NK-92 treated with Interleukin-12 subunit alpha and Interleukin-12 subunit beta, amount 100 ng/mL, for 24 hours (cell line): ENCODE measurements at places on chromosomes 16 and 17.

- DNase-seq = no peak
Measured at GRCh38 chr16:12059216-12059769, 82.8 kb downstream of the SNX29 start.

DNA sequence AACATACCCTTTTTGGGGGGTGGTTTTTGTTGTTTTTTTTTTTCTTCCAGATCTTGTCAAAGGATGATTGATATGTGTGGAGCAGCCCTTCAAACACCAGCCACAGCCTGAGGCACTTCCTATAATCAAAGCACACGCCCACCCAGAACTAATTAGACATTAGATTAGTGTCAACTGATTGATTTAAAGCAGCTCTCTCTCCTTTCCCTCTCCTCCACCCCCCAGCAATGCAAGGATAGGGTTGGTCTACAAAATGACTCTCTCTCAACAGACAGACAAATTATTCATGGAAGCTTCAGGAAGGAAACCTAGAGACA lies 250.3 kb upstream of the SOX9 start:
- DNase-seq = no peak

- no peak for DNase-seq
Measured at GRCh38 chr16:24535827-24536226, 3.5 kb upstream of the RBBP6 start.

GRCh38 chr16:71707199-71707598 lies 17.3 kb downstream of the PHLPP2 start:
- no peak for DNase-seq

DNA sequence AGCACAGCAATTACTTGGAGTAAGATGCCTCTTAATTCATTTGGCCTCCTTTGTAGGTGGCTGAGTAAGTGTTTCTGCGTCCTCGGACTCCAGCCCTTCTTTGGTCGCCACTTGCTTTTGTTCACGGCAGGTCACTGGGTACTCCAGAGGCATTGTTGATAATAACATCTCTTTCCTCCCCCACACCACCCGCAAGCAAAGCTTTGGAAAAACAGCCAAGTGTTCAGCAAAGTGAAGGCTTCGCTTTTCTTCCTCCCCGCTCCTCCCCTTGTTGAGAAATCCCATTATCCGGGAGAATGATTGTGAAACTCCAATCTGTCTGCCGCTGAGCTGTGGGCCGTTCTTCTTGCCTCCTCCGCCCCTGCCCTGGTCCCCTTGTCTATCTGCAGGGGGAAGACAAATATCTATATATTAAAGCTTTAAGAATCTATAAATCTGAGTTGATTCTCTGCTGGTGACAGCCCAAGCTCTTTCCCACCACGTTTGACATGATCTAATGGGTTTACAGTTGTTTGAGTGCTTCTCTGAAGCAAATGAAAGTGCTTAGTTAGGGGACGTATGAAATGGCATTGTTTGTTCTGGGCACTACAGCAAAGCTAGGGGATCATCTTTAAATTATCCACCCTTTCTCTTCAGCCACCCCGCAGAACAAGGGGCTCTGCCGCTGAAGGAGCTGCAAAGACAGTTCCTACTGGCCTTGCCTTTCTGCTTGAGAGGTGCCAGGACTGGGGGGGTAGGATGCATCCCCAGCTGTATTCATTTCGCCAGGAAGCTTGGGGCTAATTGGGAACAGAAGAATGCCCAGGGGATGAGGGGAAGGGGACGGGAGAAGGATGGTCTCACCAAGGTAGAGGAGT lies 167.1 kb downstream of the CCDC182 start:
- DNase-seq = no peak

DNA sequence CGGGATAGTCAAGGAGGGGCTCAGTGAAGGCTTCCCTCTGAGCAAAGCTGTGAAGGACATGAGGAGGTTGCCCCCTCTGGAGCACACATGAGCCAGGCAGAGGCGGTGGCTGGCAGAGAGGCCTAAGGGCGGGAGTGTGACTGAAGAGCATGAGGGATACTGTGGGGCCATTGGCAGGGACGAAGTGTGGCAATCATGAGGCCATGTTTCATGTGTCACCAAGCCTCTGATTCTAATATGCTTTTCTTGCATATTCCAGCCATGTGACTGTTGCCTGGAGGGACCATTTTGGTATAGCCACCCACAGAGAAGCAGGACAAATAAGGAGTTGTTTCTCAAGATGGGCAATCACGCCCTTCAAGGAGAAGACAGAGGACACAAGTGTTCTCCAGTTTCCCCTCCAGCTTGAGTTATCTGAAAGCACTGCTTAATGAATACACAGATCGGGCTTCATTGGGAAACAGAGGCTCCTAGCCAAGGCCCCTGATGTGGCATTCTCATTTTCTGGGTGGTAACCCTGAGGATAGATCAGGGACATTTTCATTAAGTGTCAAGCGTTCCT lies 68.0 kb downstream of the AKAP1 start:
- DNase-seq = no peak

DNA sequence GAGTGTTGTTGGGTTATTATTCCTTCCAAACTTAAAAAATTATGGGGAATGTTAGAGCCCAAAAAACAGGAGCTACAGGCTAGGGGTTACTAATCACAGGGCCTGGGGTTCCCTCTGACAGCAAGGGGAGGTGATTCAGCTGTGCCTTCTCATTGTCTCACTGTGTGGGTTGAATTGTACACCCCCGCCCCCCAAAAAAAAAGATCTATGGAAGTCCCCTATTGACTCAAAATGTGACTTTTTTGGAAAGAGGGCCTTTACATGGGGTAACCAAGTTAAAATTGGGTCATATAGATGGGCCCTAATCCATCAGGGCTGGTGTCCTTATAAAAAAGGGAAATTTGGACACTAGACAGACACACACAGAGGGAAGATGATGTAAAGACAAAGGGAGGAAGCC lies 190.2 kb downstream of the SOX9 start:
- no peak for DNase-seq

GRCh38 chr17:31309556-31309955 lies 4.3 kb downstream of the EVI2B start:
- no peak for DNase-seq

- DNase-seq = no peak
Measured at GRCh38 chr16:87161822-87162676, 155.1 kb downstream of the C16orf95 start.

DNA sequence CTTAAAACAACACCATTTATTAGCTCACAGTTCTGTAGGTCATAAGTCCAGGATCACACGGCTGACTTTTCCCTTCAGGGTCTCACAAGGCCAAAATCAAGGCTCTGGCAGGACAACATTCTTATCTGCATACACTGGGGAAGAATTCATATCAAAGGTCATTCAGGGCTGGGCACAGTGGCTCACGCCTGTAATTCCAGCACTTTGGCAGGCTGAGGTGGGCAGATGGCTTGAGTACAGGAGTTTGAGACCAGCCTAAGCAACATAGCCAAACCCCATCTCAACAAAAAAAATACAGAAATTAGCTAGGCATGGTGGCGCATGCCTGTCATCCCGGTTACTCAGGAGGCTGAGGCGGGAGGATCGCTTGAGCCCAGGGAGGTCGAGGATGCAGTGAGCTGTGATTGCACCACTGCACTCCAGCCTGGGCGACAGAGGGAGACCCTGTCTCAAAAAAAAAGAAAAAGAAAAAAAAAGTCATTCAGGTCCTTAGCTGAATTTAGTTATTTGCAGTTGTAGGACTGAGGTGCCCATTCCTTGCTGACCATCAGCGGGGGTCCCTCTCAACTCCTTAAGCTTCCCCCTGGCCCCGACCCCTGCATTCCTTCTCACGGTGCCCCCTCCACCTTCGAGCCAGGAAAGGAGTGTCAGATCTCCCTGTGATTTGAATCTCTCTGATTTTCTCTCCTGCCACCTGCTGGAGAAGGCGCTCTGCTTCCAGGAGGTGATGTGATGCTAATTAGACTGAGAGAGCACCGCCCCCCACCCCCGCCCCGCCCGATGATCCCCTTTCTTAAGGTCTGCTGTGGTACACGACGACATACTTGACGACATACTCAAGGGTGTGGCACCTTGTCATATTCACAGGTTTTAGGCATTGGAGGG lies 91.8 kb upstream of the CLEC18A start:
- DNase-seq = no peak

GRCh38 chr17:75103601-75104554 lies 5.9 kb upstream of the ARMC7 start:
- no peak for DNase-seq

DNA sequence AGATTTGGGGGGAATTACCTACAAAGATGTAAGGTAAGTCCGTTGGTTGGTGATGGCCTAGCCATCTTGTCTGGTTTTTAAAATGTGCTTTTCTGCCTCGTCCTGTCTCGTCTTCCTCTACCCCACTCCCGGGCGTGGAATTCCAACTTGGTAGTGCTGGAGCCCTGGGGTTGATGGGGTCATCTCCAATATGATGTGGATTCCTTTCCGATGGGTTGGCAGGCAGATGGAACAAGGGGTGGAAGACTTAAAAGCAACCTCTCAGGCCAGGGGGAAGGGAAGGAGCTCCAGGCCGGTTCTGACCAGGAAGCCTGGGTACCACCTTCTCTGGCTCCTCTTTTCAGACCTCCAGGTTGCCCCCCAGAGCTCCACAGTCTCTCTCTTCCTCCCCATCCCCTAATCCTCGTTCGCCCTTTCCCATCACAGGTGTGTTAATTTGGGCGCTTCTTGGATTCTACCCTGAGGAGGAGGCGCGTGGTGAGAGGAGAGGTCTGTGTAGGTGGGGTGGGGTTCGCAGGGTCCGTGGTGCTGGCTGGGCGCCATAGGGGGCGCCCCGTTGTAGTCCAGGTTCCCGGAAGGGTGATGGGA lies 5.1 kb upstream of the HOXB2 start:
- no peak for DNase-seq

- DNase-seq = no peak
Measured at GRCh38 chr16:50304467-50305440, 38.4 kb downstream of the ADCY7 start.

DNA sequence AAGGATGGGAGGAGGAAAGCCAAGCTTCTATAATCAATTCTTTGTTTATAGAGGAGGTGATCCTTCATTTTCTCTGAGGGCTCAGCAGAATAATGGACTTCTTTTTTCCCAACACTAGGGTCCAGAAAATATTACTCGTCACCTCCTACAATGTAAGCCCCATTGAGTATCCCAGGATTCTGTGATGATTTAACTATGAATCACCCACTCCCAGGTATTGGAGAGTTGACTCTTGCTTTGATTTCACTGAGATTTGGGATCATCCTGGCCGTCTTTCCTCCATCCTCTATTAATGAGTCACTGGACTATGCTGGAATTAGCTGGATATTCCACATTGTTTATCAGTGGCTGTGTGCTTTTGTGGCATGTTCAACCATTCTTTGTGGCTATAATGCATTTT lies 452.0 kb downstream of the NPIPA7 start:
- no peak for DNase-seq

DNA sequence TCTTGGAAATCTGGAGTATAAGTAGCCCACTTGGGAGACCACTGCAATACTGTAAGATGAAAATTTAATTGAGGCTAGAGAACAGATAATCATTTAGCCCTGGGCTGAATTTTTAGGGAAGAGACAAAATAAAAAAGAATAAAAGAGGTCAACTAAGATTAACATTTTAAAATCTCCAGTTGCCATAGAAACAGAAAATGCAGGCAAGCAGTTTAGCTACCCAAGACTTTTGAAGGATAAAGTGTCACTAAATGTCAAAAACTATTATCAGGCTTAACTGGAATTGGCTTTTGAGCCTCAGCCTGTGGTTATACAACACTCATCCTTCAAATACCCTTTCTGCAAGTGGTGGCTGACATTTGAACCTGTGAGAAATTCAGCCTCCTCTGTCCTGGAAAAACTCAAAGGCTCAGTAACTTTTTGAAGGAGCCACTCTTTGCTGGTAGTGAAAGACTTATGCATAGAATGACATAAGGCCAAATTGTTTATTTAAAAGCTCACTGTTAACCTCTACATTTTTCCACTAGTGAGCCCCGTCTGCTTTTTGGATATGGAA lies 220.7 kb upstream of the KCNJ16 start:
- no peak for DNase-seq

- DNase-seq = no peak
Measured at GRCh38 chr17:17346428-17347233, 43.5 kb downstream of the NT5M start.

GRCh38 chr17:56979091-56979480 lies 1.2 kb downstream of the SCPEP1 start:
- DNase-seq = no peak

- no peak for DNase-seq
Measured at GRCh38 chr16:81987706-81988105, 23.6 kb downstream of the SDR42E1 start.

DNA sequence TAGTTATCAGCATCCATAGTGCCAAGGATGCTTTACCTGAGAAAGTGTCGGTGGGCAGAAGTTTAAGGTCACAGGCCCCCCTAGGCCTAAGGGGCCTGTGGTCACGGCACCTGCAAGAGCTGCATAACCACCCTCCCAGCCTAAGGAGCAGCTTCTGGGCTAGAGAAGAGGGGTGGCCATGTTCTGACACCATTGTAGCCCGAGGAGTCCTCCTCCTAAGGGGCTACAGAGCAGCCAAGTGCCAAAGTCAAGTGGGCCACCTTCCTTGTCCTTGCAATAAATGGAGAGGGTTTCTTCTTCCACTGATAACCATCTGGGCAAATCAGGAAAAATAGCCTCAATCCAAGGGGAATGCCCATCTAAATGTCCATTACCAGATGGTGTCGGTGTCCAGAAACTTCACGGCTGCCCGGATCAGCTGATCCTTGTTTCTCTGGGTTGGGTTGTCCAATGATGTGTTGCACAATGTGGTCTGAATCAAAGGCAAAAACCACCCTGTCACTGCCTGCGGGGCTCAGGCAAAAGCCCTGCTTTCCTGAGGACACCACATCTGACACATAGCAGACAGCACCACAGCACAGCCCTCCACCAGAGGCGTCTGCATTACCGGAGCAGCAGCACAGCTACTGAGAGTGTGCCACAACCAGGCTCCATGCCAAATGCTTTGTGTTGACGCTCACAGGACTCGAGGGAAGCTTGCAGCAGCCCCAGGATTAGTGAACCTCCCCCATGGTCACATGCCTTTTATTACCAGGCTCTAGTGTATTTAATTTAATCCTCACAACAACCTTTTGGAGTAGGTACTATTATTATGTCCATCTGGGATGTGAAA lies 12.8 kb downstream of the ATPAF2 start:
- no peak for DNase-seq

GRCh38 chr16:27233731-27234130 lies 30.4 kb downstream of the KDM8 start:
- no peak for DNase-seq

DNA sequence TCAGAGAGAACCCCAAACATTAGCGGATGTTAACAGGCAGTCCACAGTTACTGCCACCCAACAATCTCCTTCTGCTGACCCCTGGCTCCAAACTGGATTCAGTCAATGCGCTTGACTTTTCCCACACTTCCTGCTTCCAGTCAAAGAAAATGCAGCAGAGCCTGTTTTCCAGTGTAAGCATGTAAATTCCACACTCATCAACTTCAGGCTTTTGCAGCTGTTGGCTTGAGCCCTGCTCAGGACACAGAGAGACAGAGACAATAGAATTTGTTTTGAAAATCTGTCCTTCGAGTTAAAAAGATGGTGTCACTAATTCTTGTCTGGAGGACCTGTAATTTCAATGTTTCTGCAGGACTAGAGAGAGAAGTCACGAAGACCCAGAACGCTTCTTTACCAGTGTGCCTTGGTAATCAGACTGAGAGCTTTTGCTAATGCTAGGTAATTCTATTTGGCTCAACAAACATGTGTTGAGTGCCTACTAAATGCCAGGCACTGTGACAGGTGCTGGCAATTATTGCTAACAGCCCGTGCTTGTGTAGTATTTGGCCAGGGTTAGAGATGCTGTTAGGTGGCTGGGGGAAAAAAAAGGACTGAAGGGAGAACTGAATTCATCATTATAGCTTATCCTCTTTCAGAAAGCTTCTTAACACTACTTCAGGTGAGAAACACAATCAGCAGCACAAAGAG lies 32.5 kb downstream of the HOXB1 start:
- no peak for DNase-seq
